ENCODE measurements at places on chromosomes 2 and 18.

DNA sequence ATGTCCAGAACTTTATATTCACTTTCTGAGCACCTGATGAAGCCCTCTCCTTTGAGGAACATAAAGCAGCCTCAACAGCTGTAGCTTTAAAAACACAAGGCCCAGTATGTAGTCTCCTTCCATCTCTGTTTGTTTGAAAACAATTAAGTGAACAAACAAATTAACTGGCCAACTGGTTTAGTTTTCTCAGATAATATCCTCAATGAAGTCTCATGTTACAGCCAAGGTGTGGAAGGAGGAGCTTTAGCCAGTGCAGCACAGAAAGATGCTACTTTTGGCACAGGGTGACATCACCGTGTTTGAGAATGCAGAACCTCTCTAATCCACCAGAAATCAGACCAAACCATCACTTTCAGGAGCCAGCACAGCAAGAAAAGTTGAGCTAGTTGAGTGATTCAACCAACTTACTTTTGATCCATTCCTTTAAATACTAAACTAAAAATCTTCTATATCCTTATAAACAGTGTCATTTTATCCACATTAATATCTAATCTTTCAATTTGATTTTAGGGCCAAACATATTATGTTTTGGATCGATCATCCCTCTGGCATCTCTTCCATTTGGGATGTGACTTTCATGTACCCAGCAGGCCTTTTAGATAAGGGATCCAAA lies 488.7 kb downstream of the ARHGAP15 start:
- DNase-seq, result no peak

DNA sequence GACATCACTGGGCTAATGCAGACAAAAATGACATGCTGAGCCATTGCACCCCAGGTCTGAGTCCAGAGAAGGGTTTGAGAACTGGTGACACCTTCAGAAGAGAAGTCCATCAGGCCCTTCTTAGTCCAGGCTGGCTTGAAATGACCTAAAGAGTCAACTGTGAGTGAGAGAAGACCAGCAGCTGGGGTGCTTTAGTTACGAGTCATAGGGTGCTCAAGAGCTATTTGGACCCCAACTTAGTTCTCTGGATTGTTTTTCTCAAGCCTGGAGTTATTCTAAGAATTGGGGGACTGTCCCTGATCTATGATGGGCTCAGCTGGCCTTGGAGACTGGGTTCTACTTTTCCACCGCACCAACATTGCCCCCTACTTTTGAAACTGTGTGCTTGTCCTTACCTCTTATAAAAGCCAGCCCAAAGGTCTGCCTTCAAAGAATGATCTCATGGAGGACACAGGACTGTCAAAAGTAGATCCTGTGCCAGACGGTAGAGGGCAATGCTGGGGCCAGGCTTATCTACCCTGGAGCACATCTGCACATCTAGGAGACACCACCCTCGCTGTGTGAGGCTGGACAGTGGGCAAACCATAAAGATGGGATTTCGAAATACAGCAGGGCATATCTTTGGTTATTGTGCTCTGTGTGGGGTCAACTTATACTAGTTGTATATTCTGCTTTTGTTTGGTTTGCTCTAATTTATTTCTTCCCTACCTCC lies 333.0 kb upstream of the SLC14A2 start:
- DNase-seq, result no peak

GRCh38 chr18:24342347-24342746 lies 55.3 kb downstream of the OSBPL1A start:
- no peak for DNase-seq

DNA sequence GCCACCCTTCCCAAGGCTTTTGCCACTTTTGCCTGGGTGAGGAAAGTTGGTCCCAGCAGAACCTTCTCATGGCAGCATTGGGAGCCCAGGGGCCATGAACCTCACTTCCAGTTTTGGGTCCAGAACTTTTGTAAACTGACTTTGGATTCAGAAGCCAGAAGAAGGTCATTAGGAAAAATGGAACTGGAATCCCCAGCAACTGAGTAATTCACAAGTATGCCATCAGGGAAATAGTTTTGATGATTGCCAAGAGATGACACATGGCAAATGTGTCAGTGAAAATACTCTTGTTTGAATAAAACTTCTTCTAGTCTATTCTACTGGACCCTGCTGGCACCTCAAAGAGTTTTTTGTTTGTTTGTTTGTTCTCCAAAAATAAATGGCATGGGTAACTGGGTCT lies 203.7 kb downstream of the SETBP1 start:
- DNase-seq, result no peak

GRCh38 chr2:197261808-197262226 lies 48.8 kb downstream of the ANKRD44 start:
- no peak for DNase-seq

DNA sequence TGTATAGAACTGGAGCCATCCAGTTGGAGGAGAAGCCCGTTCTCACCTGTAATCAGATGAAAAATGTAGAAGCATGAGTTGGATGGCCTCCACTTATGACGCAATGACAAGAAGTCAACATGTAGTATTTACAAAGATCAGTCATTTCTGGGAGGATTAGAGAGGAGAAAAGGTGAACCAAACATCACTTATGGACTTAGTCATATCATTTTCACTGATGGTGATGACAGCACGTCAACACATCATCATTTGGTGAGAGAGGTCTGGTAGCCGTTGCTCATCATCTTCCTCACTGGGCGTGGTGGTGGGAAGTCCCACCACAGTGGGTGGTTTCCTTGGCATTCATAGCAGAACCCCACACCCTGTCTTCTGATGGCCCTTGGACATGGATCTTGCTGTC lies 264.2 kb upstream of the EPAS1 start:
- no peak for DNase-seq

DNA sequence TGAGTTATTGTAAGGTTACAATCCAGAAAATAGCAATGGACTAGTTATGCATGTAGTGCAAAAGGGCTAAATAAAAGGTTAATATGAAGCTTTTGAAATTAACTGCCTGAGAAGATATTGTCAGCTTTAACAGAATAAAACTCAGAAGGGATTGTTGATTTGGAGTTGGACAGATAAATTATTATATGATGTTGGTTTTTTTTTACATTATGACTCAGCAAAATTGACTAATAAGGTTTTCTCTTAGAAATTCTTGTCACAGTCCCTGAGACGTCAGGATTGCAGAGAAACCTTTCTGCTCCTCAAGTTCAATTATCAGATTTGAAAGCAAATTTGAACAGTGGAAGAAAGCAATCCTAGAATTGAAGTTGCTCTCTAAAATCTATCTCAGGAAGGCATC lies 946.9 kb downstream of the CBLN2 start:
- DNase-seq, result no peak

DNA sequence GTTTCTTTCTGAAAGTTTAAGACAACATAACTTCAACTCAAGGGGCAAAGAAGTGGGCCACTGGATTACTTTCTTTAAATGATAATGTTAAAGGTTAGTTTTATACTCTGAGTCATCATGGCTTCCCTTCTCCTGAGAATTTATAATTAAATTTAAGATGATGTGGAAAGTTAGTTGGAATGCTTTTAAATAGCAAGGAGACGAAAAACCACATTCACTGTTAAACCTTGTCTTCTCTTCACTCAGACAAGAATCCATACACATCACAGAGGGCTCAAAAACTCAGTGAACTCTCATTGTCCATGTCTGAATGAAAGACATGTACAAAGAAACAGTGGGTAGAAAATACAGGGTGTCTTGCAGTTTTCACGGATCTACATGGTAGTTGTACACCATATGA lies 65.6 kb downstream of the COL5A2 start:
- no peak for DNase-seq

DNA sequence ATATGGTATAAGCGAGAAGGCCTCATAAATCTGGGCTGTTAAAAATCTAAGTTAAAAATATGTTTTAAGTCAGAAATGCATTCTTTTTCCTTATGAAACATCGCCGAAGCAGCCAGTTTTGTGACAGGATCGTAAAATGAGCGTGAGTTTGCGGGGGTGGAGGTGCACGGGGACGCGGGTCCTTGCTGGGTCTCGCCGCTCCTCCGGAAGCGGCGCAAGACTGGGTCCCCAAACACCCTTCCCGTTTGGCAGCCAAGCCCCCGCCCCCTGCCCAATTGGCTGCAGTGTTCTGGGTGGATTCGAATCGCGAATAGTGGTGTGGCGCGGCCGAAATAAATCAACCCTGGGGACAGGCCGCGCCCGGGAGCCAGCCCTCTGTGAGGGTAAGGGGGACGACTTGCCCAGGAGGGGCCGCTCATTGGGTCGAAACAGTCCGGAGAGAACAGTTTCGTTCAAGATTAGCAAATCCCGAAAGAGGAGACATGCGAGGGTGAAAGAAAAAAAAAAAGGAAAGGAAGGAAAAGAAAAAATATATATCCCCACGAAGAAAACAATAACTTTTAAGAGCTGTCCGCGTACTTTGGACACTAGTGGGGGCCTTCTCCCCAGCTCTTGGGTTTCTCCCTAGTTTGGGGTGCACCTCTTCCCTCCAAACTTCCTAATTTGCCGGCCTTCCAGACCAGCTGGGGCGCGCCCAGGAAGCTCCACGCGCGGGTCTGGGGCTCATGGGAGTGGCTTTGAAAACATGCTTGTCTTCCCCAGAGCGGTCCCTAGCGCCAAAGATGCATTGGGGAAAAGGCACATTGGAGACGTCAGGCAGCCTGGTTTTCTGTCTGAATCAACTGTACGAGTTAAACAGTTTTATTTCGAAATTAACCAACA lies 3.1 kb upstream of the GATA6 start:
- DNase-seq, result no peak

GRCh38 chr2:185404578-185404977 lies 334.0 kb upstream of the FSIP2 start:
- DNase-seq, result no peak

DNA sequence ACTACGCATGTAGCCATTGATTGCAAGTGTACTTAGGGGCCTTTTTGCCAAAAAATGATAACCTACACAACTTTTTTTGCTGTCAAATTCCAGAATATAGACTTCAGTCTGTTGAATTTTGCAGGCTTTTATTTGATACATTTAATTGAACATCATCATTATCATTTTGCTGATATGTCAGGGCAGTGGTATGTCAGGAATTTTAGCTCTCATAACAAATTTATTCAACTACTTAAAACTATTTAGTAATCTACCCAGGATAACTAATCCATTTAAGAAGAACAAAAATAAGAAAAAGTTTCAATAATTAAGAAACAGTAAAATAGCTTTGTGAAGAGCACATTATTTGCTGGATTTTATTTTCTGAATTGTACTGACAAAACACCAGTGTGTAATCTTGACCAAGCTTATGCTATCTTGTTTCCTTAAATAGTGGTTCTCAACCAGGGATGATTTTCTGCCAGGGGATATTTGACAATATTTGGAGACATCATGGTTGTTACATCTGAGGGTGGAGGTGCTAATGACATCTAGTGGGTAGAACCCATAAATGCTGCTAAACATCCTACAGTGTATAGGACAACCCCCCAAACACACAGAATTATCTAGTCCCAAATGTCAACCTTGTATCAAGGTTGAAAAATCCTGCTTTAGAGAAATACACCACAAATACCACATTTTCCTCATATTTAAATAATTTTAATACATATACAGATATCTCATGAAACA lies 12.1 kb upstream of the TTN start:
- no peak for DNase-seq

DNA sequence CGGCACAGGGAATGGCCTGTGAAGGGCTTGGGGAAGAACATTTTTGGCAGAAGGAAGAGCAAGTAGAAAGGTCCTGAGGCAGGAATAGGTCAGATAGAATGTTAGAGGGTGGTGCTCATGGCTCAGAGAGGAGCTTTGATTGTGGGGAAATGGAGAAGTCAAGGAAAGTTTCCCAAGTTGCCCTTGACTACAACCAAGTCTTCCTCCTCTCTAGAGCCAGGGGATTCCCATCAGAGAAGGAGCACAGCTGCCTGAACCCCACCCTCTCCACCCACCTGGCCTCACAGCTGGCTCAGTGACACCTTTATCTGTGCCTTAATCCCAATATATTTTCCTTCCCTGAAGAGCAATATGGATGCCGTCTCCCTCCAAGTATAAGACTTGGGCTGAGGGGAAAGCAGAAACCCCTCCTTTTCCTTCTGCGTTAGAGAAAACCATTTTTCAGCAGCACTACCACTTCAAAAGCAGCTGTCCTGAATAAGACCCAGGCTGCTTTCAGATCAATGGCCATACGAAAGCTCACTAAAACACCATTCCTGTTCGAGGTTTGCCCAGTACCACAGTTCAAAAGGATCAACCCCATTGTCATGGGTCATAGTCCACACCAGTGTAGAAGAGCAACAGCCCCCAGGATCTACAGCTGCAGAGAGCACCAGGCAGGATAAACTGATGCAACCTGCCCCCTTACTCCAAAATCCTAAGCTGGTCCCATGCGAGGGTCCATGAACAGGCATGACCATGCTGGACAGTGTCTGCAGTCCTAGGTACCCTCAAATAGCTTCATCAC lies 199.6 kb downstream of the AFF3 start:
- DNase-seq, result no peak

DNA sequence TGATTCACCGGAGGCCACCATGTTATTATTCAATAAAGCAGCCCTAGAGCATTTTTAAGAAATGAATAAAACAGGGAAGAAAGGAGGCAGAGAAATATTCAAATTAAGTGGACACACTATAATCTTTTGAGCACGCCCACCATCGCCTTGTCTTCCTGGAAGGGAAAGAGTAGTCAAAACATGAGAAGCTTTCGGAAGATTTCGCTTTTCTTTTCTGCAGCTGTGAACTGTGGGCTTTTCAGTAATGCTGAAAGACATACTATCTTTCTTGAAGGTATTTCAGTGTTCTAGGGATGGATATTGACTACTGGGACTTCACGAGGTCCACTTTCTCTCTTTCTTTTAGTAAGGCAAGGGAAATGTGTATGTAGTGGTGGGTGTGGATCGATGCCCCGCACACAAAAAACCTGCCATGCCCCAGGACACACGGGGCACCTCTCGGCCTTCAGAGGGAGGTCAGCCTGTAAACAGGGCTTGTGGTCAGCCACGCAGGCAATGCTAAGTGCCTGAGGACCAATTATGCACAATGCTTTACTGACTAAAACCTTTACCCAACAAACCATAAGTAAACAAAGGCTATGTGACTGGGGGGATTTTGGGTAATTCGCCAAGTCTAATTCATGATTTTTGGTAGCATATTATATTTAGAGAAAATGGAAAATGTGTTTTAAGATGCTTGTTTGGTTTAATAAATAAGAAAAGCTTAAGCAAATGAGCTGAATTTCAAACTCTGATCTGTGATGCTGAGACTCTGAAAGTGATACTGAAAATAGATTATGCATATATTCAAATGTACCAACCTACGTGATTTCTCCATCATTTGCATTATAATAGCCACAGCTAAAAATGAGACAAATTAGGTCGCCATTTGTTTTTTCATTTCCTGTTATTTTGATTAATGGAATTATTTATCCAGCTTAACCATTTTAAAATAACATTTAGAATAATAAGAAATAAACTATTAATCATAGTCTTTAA lies 130.5 kb downstream of the ZNF516 start:
- no peak for DNase-seq

DNA sequence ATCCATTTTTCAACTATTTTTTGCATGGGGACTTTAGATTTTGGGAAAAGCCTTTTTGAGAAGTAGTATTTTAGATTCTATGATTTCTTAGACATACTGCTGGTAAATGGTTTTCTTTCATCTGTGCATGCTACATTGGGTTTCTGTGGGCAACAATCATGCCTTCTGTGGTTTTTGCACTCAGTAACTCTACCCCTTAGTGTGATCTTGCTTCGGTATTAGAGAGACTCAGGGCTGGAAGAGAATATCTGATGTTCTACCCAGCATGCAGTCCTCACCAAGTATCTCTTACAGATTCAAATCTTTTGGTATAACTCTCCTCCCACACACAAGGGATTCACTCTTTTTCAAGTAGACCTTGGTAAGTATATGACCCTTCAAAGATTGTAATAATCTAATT lies 183.0 kb downstream of the PMAIP1 start:
- DNase-seq, result no peak

GRCh38 chr2:121286506-121286905 lies 1.5 kb upstream of the TFCP2L1 start:
- DNase-seq, result no peak

- no peak for DNase-seq
These were observed 52.7 kb downstream of the CCDC68 start for GRCh38 chr18:54906331-54907185.
